ENCODE measurements at places on chromosomes 6 and 20.

DNA sequence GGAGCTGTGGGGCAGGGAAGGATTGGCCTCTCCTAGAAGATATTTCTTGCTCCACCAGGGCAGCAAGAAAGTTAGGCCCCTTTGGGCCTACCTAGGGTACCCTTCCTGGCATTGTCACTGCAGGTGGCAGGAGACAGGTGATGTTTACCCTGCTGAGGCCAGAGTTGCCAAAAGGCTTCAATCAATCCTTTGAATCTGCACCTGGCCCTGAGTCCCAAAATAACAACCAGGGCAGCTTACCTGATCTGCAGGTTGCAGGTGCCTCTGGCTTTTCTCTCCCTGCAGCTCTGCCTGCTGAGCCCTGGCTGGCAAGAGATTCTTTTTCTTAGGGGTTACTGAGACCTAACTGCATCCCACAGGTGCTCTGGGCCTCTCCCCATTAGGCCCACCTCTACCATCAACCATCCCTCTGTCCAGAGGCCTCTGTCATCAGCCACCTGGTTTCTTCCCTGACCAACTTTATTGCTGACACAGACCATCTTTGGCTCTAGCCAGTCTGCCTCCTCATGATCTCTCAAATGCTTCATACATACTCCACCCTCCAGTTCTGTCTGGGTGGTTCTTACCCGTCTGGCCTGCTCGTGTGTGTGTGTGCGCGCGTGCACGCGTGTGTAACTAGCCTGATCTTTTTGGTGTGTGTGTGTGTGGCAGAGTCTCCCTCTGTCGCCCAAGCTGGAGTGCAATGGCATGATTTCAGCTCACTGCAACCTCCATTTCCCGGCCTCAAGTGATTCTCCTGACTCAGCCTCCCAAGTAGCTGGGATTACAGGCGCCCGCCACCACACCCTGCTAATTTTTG lies 13.7 kb downstream of the BCL2L1 start:
- no peak for DNase-seq

DNA sequence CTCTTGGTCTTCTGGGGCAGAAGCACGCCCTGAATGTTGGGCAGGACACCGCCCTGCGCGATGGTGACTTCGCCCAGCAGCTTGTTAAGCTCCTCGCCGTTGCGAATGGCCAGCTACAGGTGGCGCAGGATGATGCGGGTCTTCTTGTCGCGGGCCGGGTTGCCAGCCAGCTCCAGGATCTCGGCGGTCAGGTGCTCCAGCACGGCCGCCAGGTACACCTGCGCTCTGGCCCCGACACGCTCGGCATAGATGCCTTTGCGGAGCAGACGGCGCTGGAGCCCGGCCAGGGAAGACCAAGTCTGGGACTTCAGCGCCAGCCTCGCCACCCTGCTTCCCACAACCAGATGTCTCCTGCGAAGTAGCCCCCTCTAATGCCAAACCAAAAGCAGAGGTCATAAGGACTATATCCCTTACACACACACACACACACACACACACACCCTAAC lies 8.0 kb upstream of the SLC17A3 start:
- DNase-seq = peak; percentile 17

GRCh38 chr6:119717942-119718341 lies 368.4 kb upstream of the MAN1A1 start:
- DNase-seq = no peak

GRCh38 chr6:105431226-105431625 lies 28.3 kb upstream of the PREP start:
- no peak for DNase-seq

DNA sequence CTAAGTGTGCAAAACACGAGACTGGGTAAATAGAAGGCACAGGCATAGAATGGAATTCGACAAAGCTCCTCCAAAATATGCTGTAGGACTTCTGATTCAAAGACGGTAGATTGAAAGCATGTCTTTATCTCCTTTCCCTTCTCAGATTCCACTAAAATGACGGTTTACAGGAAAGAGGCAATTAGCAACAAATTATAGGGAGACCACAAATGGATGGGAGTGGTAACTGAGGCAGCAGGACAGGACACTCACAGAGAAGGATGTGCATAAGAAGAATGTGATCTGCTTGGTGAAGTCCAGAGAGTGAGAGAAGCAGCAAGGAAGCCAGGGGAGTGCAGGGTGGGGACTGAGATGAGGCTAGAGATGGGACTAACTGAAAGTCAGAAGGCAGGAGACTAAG lies 113.4 kb upstream of the MRPS10 start:
- DNase-seq = no peak
